ENCODE measurements at places on chromosomes 2 and 18. TPM values are rescaled to one million over a fixed set of nuclear protein-coding genes. Genes with fewer than 3 reads are reported as not detected.
A peak's percentile ranks its signal among the peaks of the same experiment; 100 is the strongest.

DNA sequence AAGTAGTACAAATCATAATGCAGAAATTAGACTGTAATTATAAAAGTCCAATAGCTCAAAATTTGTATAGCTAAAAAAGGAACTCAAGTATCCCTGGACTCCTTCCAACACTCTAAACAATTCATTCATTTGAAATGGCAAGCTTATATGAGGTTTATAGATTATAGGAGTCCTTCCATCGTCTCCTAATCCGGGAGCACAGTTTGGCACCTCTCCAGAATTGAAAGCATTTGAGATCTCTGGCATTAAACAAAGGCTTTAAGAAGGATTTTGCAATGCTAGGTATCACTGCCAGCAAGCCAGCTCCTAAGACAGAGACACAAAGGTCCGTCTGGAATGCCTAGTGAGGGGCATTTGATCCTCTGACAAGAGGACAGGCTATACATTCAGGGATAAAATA is 90.9 kb downstream of the ACVR1 start:
- H3K27me3 ChIP-seq, result no peaks in the 10 kb centered on the region
- peak overlapping the region; percentile 85 for H3K27ac ChIP-seq
- no peak overlapping the region for H3K4me3 ChIP-seq

GRCh38 chr2:726169-726568 is 49.0 kb upstream of the TMEM18 start:
- no peaks in the 10 kb centered on the region for H3K27me3 ChIP-seq
- H3K36me3 ChIP-seq, result no peaks in the 10 kb centered on the region
- no peak for DNase-seq

The GNAL gene
- 0.22 TPM for total RNA-seq

- DNase-seq, result no peak
- H3K4me3 ChIP-seq, result no peak overlapping the region
- H3K36me3 ChIP-seq, result no peaks in the 10 kb centered on the region
- no peak overlapping the region for H3K27ac ChIP-seq
- H3K27me3 ChIP-seq, result no peaks in the 10 kb centered on the region
- no peaks in the 10 kb centered on the region for H3K4me1 ChIP-seq
These were observed 304.3 kb downstream of the HRH4 start for GRCh38 chr18:24764766-24765165.

DNA sequence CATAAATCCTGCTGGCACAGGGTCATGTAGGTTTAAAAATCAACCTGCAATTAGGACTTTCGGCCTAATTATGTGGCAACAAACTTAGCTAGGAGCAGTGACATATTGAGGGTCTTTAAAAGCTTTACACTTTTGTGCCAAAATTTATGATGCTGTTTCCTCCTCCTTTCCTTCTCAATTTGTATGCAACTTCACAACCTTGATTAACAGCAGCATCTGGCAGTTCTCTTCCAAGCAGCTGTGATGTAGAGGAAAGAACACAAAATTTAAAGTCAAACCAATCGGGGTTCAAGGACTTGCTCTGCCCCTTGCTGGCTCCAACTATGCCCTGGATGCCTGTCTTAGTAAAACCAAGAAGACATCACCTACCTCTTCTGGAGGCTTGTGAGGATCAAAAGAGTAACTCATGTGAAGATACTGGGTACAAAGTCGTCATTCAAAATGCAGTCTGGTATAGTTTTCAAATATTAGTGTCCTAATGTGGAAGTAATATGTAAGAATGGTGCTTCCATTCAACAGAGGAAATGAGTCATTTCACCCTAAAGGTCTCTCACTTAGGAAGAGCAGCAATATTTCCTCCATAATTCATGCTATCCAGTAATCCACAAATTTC is 94.7 kb downstream of the ANKRD44 start:
- no peaks in the 10 kb centered on the region for H3K4me1 ChIP-seq
- no peak overlapping the region for H3K27ac ChIP-seq
- H3K27me3 ChIP-seq, result no peaks in the 10 kb centered on the region
- no peak overlapping the region for H3K4me3 ChIP-seq
- DNase-seq, result no peak

All from pancreas (tissue), 10 donors.